Cardiac muscle cell (in vitro differentiated cells and primary cell): ENCODE measurements at places on chromosomes 4 and X. TPM values are rescaled to one million over a fixed set of nuclear protein-coding genes. Genes with fewer than 3 reads are reported as not detected.

The ETDC gene
- not detected in 2 replicates for total RNA-seq

The UCHL1 gene
- total RNA-seq: 36.3 and 71.8 TPM in 2 replicates

The SRPK3 gene
- not detected in 2 replicates for total RNA-seq

The HAND2 gene
- 352 and 607 TPM in 2 replicates for total RNA-seq

The PDZD4 gene
- total RNA-seq: 5.4 and 5.8 TPM in 2 replicates

The SH3BP2 gene
- total RNA-seq: 19.6 and 31.7 TPM in 2 replicates

The SCML2 gene
- 4.6 and 6.1 TPM in 2 replicates for total RNA-seq

The SPACA5 gene
- not detected in 2 replicates for total RNA-seq

The JAKMIP1 gene
- 0.14 and 1.2 TPM in 2 replicates for total RNA-seq

The IRF2 gene
- 11.8 and 12.0 TPM in 2 replicates for total RNA-seq

The PPP1R2C gene
- total RNA-seq: not detected in 2 replicates

The FANCB gene
- 0.49 and 1.3 TPM in 2 replicates for total RNA-seq

The CCDC110 gene
- total RNA-seq: 0.42 and 3.1 TPM in 2 replicates

The KIT gene
- total RNA-seq: 1.4 and 10.5 TPM in 2 replicates

The NXF3 gene
- total RNA-seq: 0.27 and 0.46 TPM in 2 replicates

The ALAS2 gene
- 4.3 and 6.8 TPM in 2 replicates for total RNA-seq

The CTAG1A gene
- not detected in 2 replicates for total RNA-seq

The CLCN5 gene
- 16.6 TPM in 2 replicates for total RNA-seq

DNA sequence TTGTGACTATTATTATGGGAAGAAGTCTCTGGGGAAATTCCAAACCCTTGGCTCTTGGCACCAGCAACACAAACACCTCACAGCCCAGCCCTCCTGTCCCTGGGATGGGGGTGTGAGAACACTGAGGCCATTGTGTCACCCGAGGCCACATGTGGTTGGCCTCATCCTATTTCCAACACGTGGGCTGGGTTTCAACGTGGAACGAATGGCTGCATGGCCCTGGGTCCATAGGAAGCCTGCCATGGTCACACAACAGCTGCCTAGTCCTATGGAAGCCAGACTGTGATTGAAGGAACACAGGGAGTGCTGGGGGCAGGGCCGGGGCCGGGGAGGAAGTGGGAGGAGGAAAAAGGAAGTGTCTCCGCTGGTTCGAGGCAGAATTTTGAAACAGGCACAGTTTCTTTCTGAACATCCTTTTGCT, 10.0 kb downstream of the CLCN4 start:
- peaks cover 4% of the 10 kb centered on the region for H3K4me1 ChIP-seq
- H3K4me3 ChIP-seq: no peak overlapping the region
- H3K27me3 ChIP-seq: no peaks in the 10 kb centered on the region
- no peaks in the 10 kb centered on the region for H3K36me3 ChIP-seq

DNA sequence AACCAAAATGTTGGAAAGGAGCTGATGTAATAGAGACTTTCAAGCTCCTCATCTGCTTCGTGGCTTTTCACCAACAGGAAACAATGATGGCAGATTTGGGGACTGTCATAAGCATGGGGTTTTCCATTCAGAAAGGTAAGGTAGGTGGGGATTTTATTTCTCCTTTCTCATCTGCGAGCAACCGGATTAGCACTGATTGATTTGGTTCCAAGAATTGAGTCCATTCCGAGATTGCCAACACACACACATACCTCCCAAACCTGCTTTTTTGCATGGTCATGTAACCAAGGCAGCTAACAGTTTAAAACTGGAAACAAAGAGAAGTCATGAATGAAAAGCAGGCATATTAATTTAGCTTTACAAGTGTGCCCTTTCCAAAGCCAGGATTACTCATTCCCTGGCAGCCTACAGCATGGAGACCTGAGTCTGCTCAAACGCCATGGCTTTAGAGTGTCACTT, 63.0 kb upstream of the LNX1 start:
- no peak for DNase-seq
- no peak overlapping the region for H3K4me3 ChIP-seq
- peaks cover 7% of the 10 kb centered on the region for H3K4me1 ChIP-seq
- H3K36me3 ChIP-seq: no peaks in the 10 kb centered on the region

GRCh38 chr4:10007793-10008608, 13.3 kb downstream of the SLC2A9 start:
- DNase-seq: no peak
- H3K27me3 ChIP-seq: no peaks in the 10 kb centered on the region
- H3K27ac ChIP-seq: no peak overlapping the region
- H3K36me3 ChIP-seq: no peaks in the 10 kb centered on the region
- H3K4me1 ChIP-seq: no peaks in the 10 kb centered on the region

- no peak overlapping the region for H3K27ac ChIP-seq
- no peaks in the 10 kb centered on the region for H3K4me1 ChIP-seq
- H3K4me3 ChIP-seq: no peak overlapping the region
- no peaks in the 10 kb centered on the region for H3K36me3 ChIP-seq
Observed at GRCh38 chr4:17336524-17336961, 175.3 kb downstream of the QDPR start.

- H3K4me1 ChIP-seq: no peaks in the 10 kb centered on the region
- no peak overlapping the region for H3K27ac ChIP-seq
- no peaks in the 10 kb centered on the region for H3K27me3 ChIP-seq
- no peak overlapping the region for H3K4me3 ChIP-seq
- no peaks in the 10 kb centered on the region for H3K36me3 ChIP-seq
Observed at GRCh38 chrX:109873983-109874382, 128.9 kb upstream of the TMEM164 start.

GRCh38 chr4:185886832-185887524, 75.0 kb upstream of the SORBS2 start:
- H3K27me3 ChIP-seq: no peaks in the 10 kb centered on the region
- no peaks in the 10 kb centered on the region for H3K36me3 ChIP-seq
- H3K4me3 ChIP-seq: no peak overlapping the region
- H3K4me1 ChIP-seq: peaks cover 7% of the 10 kb centered on the region

GRCh38 chr4:137541876-137542646, 9.8 kb upstream of the PCDH18 start:
- H3K4me1 ChIP-seq: peaks cover 9% of the 10 kb centered on the region
- no peak overlapping the region for H3K27ac ChIP-seq
- H3K36me3 ChIP-seq: no peaks in the 10 kb centered on the region
- no peaks in the 10 kb centered on the region for H3K27me3 ChIP-seq
- DNase-seq: no peak

DNA sequence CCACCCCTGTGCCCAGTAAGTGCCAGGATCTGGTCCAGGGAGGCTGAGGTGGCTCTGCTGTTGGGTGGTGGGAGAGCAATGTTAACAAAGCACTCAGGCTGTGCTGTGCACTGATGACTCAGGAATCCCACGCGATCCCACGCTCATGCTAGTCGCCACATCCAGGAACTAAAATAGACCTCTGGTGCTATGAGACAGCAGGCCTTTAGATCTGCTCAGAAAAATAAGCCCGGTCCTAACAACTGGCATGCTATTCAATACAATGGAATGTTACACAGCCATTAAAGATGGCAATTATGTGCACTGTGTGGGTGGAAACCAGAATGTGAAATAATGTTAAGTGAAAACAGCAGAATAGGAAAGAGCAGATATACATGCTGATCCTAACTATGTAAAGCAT, 26.0 kb downstream of the ARL13A start:
- no peak overlapping the region for H3K27ac ChIP-seq
- H3K27me3 ChIP-seq: no peaks in the 10 kb centered on the region
- H3K4me3 ChIP-seq: no peak overlapping the region
- no peaks in the 10 kb centered on the region for H3K4me1 ChIP-seq

- H3K4me1 ChIP-seq: no peaks in the 10 kb centered on the region
- H3K36me3 ChIP-seq: no peaks in the 10 kb centered on the region
- no peak for DNase-seq
- H3K4me3 ChIP-seq: no peak overlapping the region
- no peak overlapping the region for H3K27ac ChIP-seq
Observed at GRCh38 chrX:13703135-13703534, 14.2 kb downstream of the RAB9A start.

- H3K4me1 ChIP-seq: no peaks in the 10 kb centered on the region
- H3K4me3 ChIP-seq: no peak overlapping the region
- no peak for DNase-seq
Observed at GRCh38 chr4:184201179-184201578, 16.5 kb downstream of the ENPP6 start.

DNA sequence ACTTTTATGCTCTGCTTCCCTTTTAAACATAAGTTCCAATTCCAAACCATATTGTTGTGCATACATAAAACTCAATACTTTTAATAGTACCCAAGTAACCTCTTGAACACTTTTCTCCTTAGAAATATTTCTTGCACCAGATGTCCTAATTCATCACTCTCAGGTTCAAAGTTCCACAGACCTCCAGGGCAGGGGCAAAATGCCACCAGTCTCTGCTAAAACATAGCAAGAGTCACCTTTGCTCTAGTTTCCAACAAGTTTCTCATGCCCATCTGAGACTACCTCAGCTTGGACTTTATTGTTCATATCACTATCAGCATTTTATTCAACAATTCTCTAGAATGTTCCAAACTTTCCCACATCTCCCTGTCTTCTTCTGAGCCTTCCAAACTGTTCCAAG, 13.7 kb upstream of the ASIC5 start:
- H3K4me1 ChIP-seq: no peaks in the 10 kb centered on the region
- no peaks in the 10 kb centered on the region for H3K36me3 ChIP-seq
- no peaks in the 10 kb centered on the region for H3K27me3 ChIP-seq
- H3K4me3 ChIP-seq: no peak overlapping the region

GRCh38 chr4:30028826-30029225, 691.3 kb upstream of the PCDH7 start:
- no peaks in the 10 kb centered on the region for H3K36me3 ChIP-seq
- H3K4me1 ChIP-seq: no peaks in the 10 kb centered on the region
- no peaks in the 10 kb centered on the region for H3K27me3 ChIP-seq
- H3K27ac ChIP-seq: no peak overlapping the region

DNA sequence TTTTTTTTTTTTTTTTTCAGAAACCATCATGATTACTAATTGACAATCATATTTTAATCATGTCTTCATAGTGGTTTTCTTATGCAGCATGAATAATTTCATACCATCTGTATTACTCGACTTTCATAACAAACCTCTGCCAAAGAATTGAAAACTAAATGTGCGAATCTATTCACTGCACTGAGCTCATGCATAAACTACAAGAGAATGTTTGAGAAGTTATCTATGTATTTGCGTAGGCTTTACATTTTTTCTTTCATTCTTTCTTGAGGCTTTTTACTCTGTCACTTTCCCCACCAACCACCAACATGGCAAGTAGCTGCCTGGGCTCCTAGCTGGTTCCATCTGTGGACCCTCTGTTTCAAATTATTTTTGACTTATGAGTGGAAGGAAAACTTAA, 1761.0 kb downstream of the STIM2 start:
- no peaks in the 10 kb centered on the region for H3K27me3 ChIP-seq
- no peak overlapping the region for H3K4me3 ChIP-seq
- no peaks in the 10 kb centered on the region for H3K4me1 ChIP-seq
- no peak overlapping the region for H3K27ac ChIP-seq

DNA sequence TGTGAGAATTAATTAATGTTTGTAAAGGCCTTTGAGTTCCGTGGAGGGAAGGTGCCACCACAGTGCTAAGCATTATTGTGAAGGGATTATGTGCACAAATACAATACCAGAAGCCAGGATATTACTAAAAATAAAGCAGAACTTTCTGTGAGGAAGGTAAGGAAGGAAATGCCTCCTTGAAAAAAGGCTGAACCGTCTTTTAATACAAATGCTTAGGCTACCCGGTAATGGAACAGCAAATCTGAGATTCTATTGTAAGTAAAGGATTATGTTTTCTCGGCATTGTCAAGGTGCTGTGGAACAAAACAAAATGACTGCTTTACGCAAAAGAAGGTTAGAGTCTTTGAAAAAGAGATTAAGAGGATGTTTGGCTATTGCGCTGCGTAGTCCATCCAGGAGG, 57.9 kb upstream of the SPRY1 start:
- H3K36me3 ChIP-seq: no peaks in the 10 kb centered on the region
- H3K4me1 ChIP-seq: no peaks in the 10 kb centered on the region
- H3K27ac ChIP-seq: no peak overlapping the region
- no peak overlapping the region for H3K4me3 ChIP-seq
- no peaks in the 10 kb centered on the region for H3K27me3 ChIP-seq

DNA sequence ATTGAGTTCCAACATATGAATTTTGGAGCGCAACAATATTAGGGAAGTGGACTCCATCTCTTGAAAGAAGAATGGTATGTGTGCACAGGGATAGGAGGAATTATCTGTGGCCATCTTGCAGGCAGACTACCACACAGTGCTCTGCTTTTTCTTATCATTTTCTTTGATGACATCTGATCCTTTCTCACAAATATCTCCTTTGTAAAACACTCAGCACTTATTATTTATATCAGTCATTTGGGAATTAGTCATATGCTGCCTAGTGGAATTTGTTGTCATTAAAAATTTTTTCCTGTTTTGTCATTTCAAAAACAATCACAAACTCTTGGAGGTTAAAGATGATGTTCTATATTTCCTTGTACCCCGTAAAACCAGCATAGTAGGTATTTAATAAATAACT, 444.3 kb upstream of the ATOH1 start:
- no peak overlapping the region for H3K4me3 ChIP-seq
- H3K4me1 ChIP-seq: no peaks in the 10 kb centered on the region
- no peak for DNase-seq
- no peaks in the 10 kb centered on the region for H3K27me3 ChIP-seq
- H3K36me3 ChIP-seq: no peaks in the 10 kb centered on the region

GRCh38 chr4:8434251-8435073, 6.1 kb downstream of the ACOX3 start:
- no peak overlapping the region for H3K4me3 ChIP-seq
- H3K27me3 ChIP-seq: no peaks in the 10 kb centered on the region
- peaks cover 60% of the 10 kb centered on the region for H3K4me1 ChIP-seq
- H3K36me3 ChIP-seq: no peaks in the 10 kb centered on the region
- H3K27ac ChIP-seq: peak overlapping the region; percentile 87

DNA sequence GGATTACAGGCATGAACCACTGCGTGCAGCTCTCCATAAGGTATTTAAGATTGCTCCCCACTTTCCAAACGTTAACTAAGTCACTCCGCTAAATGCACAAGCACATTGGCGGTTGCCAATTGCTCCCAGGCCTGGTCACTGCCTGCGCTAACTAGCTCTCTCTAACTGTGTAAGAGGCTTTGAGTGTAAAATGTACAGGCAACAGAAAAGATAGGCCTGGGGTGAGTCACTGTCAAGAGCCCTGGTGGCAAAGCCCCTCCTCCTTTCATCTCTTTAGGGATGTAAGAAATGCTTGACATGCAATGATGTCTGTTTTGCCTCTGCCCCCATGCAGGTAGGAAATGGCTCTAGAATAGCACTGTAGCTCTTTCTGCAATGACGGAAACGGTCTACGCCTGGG, 329.7 kb upstream of the GATB start:
- no peaks in the 10 kb centered on the region for H3K36me3 ChIP-seq
- DNase-seq: peak; percentile 87
- no peak overlapping the region for H3K4me3 ChIP-seq

GRCh38 chrX:155169881-155170280, 46.4 kb upstream of the VBP1 start:
- DNase-seq: no peak
- no peak overlapping the region for H3K4me3 ChIP-seq
- no peaks in the 10 kb centered on the region for H3K27me3 ChIP-seq
- no peak overlapping the region for H3K27ac ChIP-seq

- no peak for DNase-seq
- peaks cover 6% of the 10 kb centered on the region for H3K4me1 ChIP-seq
- H3K36me3 ChIP-seq: no peaks in the 10 kb centered on the region
- H3K4me3 ChIP-seq: no peak overlapping the region
Observed at GRCh38 chrX:132497432-132497831, 8.6 kb upstream of the MBNL3 start.
